ENCODE measurements at places on chromosomes 6 and 20.
A peak's percentile ranks its signal among the peaks of the same experiment; 100 is the strongest.

- DNase-seq, result no peak
Measured at GRCh38 chr6:82179415-82179814, 68.1 kb downstream of the IBTK start.

- no peak for DNase-seq
Measured at GRCh38 chr20:2696646-2697045, 4.1 kb downstream of the EBF4 start.

- DNase-seq, result no peak
Measured at GRCh38 chr6:40695114-40695513, 108.0 kb upstream of the LRFN2 start.

- no peak for DNase-seq
Measured at GRCh38 chr6:11538819-11539468, 1.4 kb downstream of the TMEM170B start.

DNA sequence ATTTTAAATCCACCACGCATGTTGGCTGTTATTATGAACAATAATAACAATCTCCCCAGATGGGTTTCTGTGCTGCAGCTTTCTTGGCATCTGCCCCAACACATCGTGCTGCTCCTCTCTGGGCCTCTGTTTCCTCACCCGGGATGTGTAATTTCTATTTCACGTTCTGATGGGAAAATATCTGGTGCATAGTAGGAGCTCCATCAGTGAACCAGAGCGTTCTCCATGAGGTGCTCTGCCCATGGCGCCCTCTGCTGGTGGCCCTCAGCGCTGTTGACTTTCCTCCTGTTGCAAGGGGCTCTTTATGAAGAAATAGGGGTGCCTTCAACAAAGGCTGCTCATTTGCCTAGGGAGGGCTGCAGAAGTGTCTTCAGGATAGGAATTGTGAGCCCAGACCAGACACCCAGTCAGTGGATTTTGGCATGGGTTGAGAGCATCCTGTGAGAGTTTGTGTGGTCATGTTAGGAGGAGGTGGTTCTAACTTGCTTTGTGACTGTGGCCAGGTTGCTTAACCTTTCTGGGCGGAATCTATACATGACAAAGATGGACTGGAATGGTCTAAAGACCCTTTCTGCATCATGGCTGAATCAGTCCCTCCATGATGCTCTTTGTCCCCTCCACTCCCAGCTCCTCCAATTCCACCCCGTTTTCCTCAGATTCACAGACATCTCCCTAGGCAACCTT, 8.1 kb downstream of the SCRT2 start:
- DNase-seq, result peak; percentile 28

GRCh38 chr6:135191508-135192255, 10.6 kb downstream of the MYB start:
- DNase-seq, result no peak

DNA sequence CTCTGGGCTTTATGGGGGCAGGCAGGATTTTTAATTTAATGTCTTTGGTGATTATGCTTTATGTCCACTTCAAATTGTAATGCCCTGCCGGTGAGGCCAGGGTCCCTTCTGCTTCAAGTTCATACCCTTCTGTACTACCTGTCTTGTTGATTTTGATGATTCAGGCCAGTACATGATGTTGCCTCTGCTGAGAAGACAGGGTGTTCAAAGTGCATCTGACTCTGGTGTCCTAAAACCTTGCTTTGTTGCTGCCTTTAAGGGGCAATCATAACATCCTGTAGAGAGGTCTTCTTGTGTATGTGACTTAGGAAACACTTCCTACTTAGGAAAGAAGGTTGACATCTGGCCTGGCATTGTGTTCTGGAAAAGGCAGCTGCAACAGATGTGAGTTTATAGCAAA, 113.2 kb downstream of the TMEM170B start:
- DNase-seq, result no peak

GRCh38 chr6:32267035-32267434, 43.2 kb upstream of the NOTCH4 start:
- no peak for DNase-seq

DNA sequence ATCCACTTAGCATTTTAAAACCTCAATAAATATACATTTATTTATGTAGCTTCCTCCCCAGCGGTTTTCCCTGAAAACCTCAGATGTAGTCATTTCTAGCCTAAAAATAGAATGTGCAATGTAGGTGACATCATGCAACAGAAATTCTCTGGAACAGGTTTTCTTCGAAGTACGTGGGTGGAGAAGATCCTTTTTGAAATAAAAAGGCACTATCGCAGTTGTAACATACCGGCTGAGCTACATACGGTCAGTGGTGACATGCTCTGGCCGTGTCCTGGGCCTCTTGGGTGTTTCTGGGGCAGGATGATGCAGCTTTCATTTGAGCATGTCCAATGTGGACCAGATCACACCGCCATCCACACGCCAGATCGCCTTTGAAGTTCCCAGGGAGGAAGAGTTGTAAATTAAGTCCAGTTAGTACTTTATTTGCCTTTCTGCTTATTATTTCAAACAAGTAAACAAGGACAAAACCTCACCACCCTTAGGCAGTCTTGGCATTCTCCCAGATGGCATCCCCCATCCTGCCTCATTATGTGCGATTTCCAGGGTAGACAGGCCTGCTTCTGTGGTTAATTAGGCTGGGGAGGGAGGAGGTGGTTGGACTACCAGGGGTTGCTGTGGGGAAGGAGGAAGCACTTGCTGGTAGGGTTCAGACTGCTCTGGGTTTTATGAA, 109.5 kb upstream of the CLDN20 start:
- DNase-seq, result no peak

DNA sequence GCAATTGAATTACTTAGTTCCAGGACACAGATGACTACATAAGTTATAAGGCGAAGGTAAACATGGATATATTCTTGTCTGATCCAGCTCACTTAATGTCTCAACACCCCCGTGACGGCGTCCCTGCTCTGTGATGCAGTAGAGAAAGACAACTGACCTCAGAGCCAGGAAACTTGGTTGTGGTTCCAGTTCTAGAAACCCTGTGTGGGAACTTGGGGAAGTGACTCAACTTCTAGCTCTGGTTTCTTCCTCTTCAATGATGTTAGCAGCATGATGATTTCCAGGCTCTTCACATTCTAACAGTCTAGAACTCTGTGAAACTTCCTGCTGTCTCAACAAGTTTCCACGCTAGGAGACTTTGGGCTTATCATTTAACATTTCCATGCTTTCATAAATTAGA, 18.4 kb downstream of the LAMA4 start:
- DNase-seq, result no peak

DNA sequence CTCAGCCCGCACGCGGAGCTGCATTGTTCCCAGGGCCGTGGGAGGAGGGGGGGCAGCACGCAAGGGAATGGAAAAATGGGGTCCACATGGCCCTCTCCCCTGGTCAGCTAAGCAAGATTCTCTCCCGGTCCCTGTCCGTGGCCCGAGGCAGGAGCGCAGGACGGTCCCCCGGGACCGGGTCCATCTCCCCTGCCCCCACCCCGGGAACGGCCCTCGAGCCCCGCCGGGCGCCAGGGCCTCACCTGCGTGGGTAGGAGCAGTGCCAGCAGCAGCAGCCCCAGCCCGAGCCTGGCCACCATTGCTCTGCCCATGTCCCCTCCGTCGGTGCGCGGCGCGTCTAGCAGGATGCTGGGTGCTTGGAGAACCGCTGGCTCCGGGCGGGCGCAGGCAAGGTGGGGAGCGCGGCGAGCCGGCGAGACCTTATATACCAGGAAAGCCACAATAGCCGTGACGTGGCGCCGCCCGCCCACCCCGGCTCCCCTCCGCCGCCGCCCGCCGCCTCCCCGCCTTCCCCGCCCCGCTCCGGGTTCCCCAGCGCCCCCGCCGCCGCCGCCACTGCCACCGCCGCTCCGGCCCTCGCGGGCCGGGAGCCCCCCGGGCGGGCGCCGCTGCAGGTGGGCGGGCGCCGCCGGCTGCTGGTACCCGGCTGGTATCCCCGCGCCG, at the start of gene CD24:
Gene CD24 (minus strand): TSS at position 394 of the 663 bp plus-strand sequence. CDS start 83 bp downstream, at position 311.
- no peak for DNase-seq

- no peak for DNase-seq
Measured at GRCh38 chr6:155117256-155117655, 122.1 kb downstream of the TIAM2 start.

DNA sequence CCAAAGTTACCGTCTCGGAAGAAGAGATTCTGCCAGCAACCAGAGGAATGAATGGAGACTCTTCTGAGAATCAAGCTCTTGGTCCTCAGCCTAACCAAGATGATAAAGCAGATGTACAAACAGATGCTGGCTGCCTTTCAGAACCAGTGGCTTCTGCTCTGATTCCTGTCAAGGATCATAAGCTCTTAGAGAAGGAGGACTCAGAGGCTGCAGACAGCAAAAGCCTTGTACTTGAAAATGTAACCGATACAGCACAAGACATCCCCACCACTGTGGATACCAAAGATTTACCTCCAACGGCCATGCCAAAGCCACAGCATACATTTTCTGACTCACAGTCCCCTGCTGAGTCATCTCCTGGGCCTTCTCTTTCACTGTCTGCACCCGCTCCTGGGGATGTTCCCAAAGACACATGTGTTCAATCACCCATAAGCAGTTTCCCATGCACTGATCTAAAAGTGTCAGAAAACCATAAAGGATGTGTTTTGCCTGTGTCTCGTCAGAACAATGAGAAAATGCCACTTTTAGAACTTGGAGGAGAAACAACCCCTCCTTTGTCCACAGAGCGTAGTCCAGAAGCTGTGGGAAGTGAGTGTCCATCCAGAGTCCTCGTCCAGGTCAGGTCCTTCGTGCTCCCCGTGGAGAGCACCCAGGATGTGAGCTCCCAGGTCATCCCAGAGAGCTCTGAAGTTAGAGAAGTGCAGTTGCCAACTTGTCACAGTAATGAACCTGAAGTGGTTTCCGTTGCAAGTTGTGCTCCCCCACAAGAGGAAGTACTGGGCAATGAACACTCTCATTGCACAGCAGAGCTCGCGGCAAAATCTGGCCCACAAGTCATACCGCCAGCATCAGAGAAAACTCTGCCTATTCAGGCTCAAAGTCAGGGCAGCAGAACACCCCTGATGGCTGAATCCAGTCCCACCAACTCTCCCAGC, 109.6 kb downstream of the RTN4IP1 start:
- peak; percentile 31 for DNase-seq

GRCh38 chr6:72721346-72721745, 99.5 kb downstream of the KCNQ5 start:
- no peak for DNase-seq

- no peak for DNase-seq
Measured at GRCh38 chr6:29447670-29448069, 8.6 kb downstream of the OR10C1 start.

DNA sequence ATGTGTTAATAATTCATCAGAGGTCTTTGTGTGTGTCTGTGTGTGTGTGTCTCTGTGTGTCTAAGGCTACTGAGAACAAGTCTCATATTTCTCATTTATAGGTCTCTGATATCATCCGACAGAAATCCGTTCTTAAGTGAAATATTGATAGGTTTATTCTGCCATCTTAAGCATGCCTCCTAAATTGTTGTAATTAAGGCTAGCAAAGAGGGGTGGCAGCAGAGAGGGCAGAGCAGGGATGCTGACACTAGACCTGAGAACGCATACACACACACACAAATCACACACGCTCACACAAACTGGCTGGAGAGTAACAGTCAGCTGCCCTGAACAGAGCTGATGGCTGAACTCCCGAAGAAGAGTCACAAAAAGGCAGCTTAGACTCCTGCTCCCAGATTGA, 84.9 kb upstream of the LRFN2 start:
- DNase-seq, result no peak

GRCh38 chr20:16930656-16931055, 182.5 kb downstream of the OTOR start:
- DNase-seq, result no peak

DNA sequence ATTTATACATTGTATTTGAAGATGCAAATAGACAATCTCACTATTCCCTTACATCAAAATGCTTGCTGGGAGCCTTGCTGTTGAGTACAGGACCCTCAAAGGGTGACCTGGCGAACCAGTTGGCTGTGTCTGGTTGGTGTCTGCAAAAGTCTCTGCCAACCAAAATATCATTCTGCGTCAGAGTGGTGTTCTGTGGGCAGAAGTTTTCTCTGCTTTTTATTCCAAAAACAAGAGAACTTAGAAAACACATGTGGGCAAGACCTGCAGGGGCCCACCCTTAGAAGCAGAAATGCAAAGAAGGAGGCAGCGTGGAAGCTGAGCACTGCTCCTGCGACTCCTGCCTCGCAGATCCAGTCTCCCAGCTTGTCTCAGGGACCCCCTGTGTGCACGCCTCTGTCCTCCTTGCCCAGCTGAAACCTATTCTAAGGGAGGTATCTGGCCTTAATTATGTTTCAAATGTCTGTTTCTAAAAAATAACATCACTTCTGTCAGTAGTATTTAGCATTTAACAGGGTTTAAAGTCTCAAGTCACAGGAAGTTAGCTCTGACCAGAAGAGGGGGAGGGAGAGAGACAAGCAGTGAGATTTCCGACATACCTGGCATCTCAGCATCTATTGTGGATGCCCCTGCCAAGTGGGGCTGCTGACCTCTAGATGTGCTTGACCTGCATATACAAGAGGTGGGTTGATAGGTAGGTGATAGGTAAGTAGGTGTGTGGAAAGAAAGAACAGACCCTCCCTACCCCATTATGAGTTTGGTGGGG, 101.3 kb downstream of the SASH1 start:
- DNase-seq, result no peak

DNA sequence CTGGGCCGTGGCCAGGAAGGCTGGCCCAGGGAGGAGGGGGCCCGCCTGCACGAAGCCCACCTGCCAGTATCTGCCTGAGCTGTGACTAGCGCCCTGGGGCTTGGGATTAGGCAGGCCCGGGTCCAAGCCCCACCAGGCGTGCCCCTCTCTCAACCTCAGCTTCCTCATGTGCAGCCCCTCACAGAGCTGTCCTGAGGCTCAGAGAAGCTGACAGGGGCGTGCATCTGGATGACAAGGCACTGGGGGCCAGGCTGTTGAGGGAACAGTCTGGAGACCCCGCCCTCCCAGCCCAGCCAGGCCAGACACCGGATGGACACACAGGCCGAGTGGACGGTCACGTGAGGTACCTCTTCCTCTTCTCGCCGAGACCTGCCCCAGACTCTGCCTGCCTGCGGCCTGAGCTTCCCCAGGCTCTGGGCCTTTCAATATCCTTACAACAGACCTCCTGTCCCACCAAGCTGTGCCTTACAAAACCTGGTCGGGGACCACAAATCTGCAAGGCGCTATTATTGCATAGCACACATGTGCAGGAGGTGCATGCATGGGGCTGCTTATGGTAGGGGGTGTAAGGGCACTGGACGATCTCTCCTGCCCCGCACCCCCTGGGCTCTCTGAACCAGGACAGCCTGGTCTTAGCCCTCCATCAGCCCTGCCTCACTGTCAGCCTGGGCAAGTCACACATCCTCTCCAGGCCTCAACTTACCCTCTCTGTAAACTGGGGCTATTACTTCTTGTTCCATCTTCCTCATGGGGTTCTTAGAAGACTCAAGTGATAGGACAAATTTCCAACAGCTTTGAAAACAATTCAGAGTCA, 20.0 kb downstream of the NOL4L start:
- DNase-seq, result no peak

GRCh38 chr20:62002882-62003480, 62.7 kb downstream of the TAF4 start:
- DNase-seq, result no peak

All from activated naive CD4-positive, alpha-beta T cell (primary cell).